ENCODE measurements at places on chromosomes 7 and 10.

DNA sequence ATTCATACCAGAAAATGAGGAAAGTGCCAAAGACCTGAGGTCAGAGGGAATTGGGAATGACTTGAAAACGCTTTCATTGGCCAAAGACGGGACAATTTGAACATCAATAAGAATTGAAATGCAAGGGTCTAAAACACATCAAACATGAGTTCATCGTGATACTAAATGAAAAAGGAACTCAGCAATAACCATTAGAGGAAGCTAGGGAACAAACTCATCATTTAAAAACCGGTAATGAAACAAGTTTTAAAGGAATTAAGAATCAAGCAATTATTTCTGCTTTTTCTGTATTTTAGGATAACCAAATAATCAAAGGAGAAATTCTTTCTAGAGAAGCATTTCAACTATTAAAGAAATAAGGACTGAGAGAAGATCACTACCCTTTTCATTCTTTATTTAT lies 303.1 kb downstream of the ARHGAP12 start:
- no peak for DNase-seq

GRCh38 chr7:114623146-114623545 lies 208.5 kb downstream of the FOXP2 start:
- DNase-seq, result no peak

DNA sequence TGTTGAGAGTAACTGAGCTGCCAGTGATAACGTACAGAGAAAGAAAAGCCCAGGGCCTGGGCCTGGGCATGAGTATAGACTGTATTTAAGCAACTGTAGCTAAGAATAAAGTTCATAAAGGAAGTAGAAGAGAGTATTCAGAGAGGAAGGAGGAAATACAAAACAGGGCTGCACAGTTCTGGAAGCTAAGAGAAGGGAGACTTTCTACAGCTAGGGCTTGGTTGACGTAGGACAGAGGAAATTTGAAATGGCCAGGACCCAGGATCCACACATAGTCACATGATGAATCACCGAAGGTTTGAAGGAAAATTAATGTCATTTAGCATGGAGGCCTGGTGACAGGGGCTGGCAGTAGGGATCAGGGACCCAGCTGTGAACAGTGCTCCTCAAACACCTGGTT lies 66.7 kb downstream of the ARL4A start:
- peak; percentile 24 for DNase-seq

DNA sequence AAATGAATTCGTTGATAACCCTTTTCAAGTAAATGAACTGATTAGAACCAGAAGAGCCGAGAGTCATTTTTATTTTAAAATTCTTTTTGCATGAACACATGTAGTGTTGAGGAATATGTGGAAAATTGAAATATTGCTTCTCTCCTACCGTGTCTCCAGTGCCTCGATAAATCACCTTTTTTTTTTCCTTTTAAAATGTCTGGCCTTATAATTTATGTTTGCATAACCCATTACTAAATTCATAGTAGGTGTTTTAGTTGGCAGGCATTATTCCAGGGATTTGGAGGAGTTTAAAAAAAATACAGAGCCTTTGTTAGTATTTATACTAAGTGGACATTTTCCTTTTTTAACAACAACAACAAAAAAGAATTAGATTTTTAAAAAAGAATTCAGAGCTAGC lies 115.6 kb downstream of the CUX1 start:
- DNase-seq, result no peak

- no peak for DNase-seq
Measured at GRCh38 chr7:29319719-29320521, 125.3 kb downstream of the CHN2 start.

DNA sequence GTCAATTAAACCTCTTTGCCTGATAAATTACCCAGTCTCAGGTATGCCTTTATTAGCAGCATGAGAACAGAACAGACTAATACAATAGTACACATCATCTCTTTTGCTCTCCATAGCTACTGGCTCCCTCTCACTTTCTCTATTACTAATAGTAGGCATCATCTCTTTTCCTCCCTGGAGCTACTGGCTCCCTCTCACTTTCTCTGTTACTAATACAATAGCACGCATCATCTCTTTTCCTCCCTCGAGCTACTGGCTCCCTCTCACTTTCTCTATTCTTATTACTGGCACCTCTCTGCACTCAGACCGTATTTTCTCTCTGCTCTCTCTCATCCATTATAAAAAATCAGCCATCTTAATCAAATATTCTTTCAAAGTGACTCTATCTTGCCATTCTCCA lies 37.1 kb downstream of the SLC25A13 start:
- no peak for DNase-seq

GRCh38 chr10:131933696-131934086 lies 32.9 kb downstream of the PPP2R2D start:
- DNase-seq, result peak; percentile 13

- DNase-seq, result no peak
Measured at GRCh38 chr10:97907830-97908229, 58.2 kb downstream of the GOLGA7B start.

DNA sequence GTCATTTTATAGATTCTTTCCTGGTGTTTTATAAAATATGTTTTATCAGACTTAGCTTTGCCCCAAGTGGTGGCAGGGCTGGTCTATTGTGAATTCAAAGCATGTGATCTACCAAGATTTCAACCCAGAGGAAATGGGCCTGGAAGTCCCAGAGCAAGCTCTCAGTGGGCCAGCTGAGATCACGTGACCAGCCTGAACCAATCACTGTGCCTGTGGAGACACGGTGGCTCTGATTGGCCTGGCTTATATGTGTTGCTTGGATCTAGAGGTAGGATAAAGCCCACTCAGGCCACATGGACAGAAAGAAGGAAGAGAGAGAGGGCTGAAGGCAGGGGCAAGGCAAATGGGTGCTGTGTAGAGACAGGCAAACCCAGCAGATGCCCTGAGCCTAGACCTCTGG lies 65.5 kb upstream of the GATA3 start:
- DNase-seq, result no peak

DNA sequence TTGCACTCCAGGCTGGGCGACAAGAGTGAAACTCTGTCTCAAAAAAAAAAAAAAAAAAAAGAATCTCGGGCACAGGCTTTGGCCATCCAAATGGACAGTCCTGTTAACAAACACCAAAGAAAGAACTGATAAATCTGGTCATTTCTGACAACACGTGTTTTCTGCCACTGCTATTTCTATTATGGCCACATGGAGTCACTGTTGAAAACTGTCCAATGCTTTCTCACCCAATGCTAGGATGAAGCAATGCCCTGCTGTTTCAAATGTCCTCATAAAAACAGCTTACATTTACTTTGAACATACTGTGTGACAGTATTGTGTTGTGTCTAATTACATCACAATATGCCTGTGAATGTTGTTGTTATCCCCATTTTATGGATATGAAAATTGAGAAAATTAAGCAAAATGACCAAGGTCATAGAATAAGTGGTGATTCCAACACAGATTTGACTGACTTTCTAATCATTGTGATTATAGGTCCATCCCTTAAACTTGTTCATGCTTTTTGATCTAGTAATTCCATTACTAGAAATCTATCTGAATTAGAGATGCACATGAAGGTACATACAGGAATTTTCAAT lies 19.9 kb upstream of the MAP3K8 start:
- peak; percentile 68 for DNase-seq

- DNase-seq, result no peak
Measured at GRCh38 chr7:112882511-112882910, 92.3 kb upstream of the TMEM168 start.

- no peak for DNase-seq
Measured at GRCh38 chr10:44552726-44553125, 167.8 kb upstream of the CXCL12 start.

DNA sequence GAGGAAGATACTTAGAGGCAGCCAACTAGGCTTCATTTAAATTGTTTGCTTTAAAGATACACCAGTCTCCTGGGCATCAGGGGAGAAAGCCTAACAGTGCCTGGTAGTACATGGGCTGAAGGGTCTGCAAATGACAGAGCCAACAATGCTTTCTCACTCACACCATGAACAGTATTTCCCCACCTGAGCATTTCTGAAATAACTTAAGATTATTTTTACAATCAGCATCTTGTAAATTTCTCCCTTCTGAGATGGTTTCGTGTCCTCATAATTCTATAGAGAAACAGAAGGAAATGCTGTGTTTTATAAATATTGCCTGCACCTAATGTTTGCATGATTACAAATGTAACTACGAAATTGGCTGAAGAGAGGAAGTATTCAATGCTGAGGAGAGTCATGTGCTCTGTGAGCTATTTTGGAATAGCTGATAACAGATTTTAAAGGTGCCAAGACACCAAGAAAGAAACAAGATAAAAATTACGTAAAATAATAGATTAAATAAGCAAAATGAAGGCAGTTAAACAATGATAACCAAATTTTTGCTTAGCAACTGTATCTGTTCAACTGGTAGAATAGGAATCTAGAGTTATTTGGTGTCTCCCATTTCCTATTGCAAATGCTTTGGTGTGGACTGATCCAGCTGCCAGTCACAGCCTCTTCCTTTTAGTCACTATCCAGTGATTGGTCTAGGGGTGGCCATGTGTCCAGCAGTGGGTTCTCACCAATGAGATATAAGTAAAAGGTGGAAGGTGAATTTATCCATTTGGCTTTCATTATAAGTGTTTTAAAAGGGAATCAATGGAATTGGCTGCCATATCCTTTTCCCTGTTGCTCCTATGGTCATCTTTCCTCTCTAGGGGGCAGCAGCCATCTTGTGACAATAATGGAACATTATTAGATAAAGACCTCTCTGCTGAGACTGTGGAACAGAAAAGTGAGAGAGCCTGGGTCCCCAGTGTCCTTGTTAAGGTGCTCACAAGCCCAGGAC lies 167.9 kb upstream of the SLC26A5 start:
- peak; percentile 34 for DNase-seq

GRCh38 chr7:106015381-106016218 lies 52.5 kb downstream of the CDHR3 start:
- DNase-seq, result no peak

GRCh38 chr10:34249634-34250033 lies 565.5 kb downstream of the PARD3 start:
- no peak for DNase-seq

DNA sequence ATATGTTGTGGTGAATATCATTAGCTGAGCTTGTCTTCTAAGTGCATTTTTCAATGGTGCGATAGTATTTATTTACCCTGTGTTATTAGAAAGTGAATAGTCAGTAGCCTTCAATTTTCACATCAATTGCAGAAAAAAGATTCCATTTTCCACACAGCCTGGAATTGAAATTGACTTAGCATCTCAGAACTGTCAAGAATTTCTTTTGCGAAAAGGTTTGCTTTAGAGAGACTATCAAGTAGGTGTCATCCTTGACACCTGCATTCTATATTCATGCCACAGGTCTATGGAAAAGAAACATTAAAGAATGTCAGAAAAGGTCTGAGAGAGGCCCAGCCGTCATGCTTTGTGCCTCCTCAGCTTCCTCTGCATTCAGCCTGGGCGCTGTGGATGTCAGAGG lies 504.9 kb downstream of the PARD3 start:
- DNase-seq, result no peak

DNA sequence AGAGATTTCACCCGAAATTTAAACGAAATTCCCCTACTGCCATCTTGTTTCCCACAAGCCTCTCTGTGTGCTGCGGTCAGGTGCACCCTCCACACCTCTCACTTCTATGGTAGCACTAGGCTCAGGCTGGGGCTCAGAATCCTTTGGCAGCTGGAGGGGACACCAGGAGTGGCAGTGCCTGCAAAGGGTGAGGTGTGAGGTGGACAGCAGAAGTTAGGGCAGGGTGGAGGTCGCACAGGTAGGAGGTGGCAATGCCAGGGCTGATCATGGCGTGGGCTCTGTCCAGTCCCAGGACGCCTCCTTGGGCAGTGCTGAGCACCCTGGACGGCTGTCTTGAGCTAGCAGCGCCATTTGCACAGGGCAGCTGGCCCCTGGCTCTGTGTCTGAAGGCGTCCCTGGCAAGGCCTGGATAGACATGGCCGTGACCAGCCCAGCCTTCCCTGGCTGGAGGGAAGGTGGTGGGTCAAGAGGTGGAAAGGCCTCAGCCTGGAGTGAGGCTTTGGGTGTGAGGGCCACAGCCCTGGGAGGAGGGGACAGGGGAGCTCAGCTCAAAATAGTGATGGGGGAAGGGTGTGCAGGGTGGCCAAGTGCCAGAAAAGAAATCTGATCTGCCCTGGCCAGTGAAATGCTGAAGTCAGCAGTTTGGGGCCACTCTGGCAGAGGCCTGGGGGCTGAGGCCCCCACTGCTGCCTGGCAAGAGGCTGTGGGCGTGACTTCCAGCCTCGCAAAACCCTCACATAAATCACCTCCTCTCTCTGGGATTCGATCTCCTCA lies 40.0 kb downstream of the ZCCHC24 start:
- DNase-seq, result no peak

GRCh38 chr10:118911363-118911762 lies 118.2 kb upstream of the NANOS1 start:
- peak; percentile 56 for DNase-seq

GRCh38 chr10:23585186-23585585 lies 146.3 kb downstream of the OTUD1 start:
- DNase-seq, result no peak

- DNase-seq, result peak; percentile 18
Measured at GRCh38 chr7:47852330-47853245, 95.7 kb downstream of the PKD1L1 start.

- peak; percentile 98 for DNase-seq
Measured at GRCh38 chr7:75878769-75879611, at the start of gene RHBDD2. RHBDD2 (plus strand) TSS chr7:75879034; CDS start chr7:75879083, 49 bp downstream.

DNA sequence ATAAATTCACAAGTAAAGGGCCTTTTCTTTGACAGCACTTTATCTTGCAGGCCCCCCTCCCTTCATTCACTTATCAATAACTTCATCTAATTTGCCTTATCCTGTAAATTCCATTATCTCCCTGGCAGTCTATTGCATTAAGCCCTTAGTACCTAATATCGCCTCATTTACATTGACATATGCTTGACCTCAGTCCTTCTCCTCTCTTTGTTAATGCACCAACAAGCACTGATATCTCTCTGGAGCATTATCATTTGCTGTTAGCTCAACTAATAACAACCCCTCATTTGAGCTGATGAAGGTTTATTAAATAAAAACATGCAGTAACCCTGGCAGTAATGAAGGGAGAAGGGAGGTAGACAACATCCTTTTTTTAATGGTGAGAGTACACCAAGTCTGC lies 46.8 kb downstream of the EXOC4 start:
- no peak for DNase-seq

GRCh38 chr10:6665847-6666246 lies 85.8 kb upstream of the PRKCQ start:
- DNase-seq, result no peak
